CD8-positive, alpha-beta memory T cell (primary cell): ENCODE measurements at places on chromosomes 11 and 22. TPM values are rescaled to one million over a fixed set of nuclear protein-coding genes. Genes with fewer than 3 reads are reported as not detected.
A peak's percentile ranks its signal among the peaks of the same experiment; 100 is the strongest.

- peaks cover 5% of the 10 kb centered on the region for H3K4me1 ChIP-seq
- no peak overlapping the region for H3K27ac ChIP-seq
- H3K4me3 ChIP-seq = no peak overlapping the region
- H3K27me3 ChIP-seq = no peaks in the 10 kb centered on the region
Observed at GRCh38 chr11:96097844-96098421, 174.0 kb upstream of the MTMR2 start.

GRCh38 chr11:26229257-26229656, 102.7 kb upstream of the ANO3 start:
- no peaks in the 10 kb centered on the region for H3K27me3 ChIP-seq
- no peaks in the 10 kb centered on the region for H3K4me1 ChIP-seq
- DNase-seq = no peak
- no peak overlapping the region for H3K4me3 ChIP-seq
- H3K36me3 ChIP-seq = no peaks in the 10 kb centered on the region

GRCh38 chr22:20580179-20580578, 72.8 kb downstream of the MED15 start:
- H3K27ac ChIP-seq = no peak overlapping the region
- H3K36me3 ChIP-seq = peaks cover 77% of the 10 kb centered on the region
- no peaks in the 10 kb centered on the region for H3K27me3 ChIP-seq
- DNase-seq = no peak
- H3K4me3 ChIP-seq = no peak overlapping the region

GRCh38 chr11:44010789-44011251, 37.0 kb upstream of the ACCSL start:
- no peaks in the 10 kb centered on the region for H3K27me3 ChIP-seq
- no peak overlapping the region for H3K27ac ChIP-seq
- no peaks in the 10 kb centered on the region for H3K4me1 ChIP-seq

DNA sequence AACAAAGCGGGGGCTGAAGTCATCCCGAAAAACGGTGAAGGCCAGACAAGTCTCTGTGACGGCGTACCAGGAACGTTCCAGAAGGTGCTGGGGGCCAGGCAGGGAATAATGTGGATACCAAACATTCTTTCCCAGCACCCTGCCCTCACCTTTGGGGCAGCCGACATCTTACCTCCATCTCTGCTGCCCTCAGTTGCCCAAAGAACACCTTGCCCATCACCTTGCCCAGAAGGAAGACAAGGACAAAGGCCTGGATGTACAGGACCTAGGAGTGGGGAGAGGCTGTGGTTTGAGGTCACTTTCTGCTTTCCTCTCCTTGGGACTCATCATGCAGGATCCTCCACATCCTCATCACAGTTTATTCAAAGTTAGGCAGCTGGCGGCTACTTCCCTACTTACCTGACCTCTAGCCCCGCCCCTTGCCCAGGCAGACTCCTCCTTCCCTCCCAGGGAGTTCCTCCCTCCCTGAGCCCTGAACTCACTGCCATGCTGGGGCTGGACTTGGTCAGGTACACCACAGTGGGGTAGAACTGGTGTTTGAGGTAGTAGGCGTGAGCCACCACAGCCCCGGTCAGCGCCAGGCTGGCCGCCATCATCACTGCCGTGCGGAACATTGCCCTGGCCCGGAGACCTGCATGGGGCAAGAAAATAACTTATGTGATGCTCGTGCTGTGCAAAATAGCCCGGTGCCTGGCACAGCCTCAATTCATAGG, 1.2 kb downstream of the SYVN1 start:
- peaks cover 44% of the 10 kb centered on the region for H3K36me3 ChIP-seq
- peak; percentile 31 for DNase-seq
- peak overlapping the region; percentile 100 for H3K27ac ChIP-seq
- peak overlapping the region; percentile 99 for H3K4me3 ChIP-seq

- H3K36me3 ChIP-seq = no peaks in the 10 kb centered on the region
- no peak for DNase-seq
- H3K4me3 ChIP-seq = no peak overlapping the region
- H3K4me1 ChIP-seq = no peaks in the 10 kb centered on the region
- H3K27me3 ChIP-seq = no peaks in the 10 kb centered on the region
- no peak overlapping the region for H3K27ac ChIP-seq
Observed at GRCh38 chr11:58390551-58391063, 16.1 kb downstream of the OR5B3 start.

- no peak overlapping the region for H3K27ac ChIP-seq
- no peak for DNase-seq
- no peaks in the 10 kb centered on the region for H3K27me3 ChIP-seq
- no peaks in the 10 kb centered on the region for H3K36me3 ChIP-seq
Observed at GRCh38 chr11:56890584-56891305, 98.0 kb upstream of the OR5AK2 start.

DNA sequence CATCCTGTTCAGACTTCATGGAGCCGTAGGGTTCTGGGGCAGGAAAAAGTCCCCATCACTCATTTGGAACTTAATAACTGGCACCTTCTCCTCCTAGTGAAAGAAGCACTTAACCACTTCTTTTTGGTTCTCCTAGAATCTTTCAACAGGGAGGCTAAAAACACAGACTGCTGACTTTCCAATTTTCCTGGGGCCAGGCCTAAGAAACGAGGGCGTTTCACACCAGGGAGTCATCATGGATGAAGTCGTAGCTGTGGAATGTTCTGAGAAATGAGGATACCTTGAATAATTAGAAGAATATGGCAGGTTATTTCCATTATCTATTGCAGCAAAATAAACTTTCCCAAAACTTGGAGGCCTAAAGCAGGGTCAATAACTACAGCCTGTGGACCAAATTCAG, 26.0 kb upstream of the API5 start:
- H3K36me3 ChIP-seq = no peaks in the 10 kb centered on the region
- DNase-seq = no peak
- H3K4me3 ChIP-seq = no peak overlapping the region
- H3K27ac ChIP-seq = no peak overlapping the region
- H3K27me3 ChIP-seq = no peaks in the 10 kb centered on the region
- no peaks in the 10 kb centered on the region for H3K4me1 ChIP-seq

GRCh38 chr11:66849501-66850234, 6.4 kb downstream of the RCE1 start:
- H3K4me1 ChIP-seq = no peaks in the 10 kb centered on the region
- no peak overlapping the region for H3K27ac ChIP-seq
- peak; percentile 40 for DNase-seq
- H3K36me3 ChIP-seq = peaks cover 6% of the 10 kb centered on the region

GRCh38 chr11:117481036-117481435, 153.4 kb downstream of the CEP164 start:
- no peaks in the 10 kb centered on the region for H3K36me3 ChIP-seq
- H3K4me1 ChIP-seq = no peaks in the 10 kb centered on the region
- H3K27ac ChIP-seq = no peak overlapping the region
- DNase-seq = no peak
- H3K27me3 ChIP-seq = no peaks in the 10 kb centered on the region

DNA sequence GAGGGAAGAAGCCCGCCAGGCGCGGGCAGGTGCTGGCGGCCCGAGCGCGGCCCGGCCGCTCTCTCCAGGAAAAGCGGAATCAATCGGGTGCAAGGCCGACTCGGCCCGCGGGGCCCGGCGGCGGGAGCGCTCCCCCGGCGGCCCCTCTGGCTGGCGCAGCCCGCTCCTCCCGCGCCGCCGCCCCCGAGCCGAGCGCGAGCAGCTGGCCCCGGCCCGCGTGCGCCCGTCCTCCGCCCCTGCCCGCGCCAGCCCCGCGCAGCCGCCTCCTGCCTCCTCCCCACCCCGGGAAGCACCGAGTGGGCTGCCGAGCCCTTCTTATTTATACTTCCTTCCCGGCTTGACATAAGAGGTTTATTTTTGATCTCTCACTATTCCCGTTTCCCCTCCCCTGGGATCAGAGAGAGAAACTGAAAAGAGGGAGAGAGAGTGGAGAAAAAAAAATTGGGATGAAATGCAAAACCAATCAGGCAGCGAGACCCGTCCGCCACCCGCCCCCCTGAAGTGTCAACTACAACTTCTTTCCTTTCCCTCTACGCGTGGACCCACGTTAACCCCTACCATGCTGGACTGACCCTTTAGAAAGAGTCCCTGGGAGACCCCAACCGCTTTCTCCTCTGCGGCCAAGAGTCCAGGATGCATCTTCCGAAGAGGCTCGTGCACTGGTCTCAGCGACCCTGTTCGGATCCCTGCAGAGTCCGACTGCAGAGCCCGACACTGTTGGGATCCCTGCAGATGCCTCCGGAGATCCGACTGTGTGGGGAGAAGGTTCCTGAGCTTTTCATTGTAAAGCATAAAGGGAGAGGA, at the start of gene ADAMTS8:
Gene ADAMTS8 (minus strand): TSS at position 294 of the 804 bp plus-strand sequence. CDS start 323 bp downstream, outside the sequence.
- H3K36me3 ChIP-seq = no peaks in the 10 kb centered on the region
- no peak within 1 kb of the TSS for H3K4me3 ChIP-seq
- H3K4me1 ChIP-seq = no peaks in the 10 kb centered on the region
- no peak within 1 kb of the TSS for H3K27ac ChIP-seq

The TMEM191B gene
- total RNA-seq = 1.3 TPM

The CHRNA10 gene
- total RNA-seq = 1.1 TPM

DNA sequence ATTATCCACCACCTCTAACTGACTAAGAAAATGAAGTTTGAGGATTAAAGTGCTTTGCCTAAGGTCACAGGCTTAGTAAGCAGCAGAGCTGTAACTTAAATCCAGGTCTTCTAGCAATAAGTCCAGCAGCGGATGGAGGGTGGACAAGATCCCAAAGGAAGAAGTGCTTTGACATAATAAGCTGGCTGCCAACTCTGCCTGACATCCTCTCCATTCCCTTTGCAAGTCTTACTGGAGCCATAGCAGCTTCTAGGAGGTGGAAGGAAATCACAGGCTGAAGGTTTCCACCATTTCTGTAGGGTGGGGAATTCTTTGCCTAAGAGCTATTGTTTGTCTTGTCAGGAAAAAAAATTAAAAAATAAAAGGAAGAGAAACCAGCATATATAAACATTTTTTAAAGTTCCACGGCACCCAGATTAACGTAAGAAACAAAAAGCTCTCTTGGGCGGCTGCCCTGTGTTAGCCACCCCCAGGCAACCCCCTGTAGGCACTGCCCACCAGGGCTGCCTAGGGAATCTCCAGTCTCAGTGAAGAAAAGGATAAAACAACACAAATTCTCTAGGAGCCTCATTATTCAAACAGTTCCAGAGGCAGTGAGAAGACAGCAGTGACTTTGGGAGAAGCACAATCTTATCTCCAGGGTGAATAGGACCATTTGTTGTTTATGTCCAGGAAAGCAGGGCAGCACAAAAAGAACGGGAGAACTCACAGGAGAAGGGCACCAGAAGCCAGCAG, 380.8 kb upstream of the CADM1 start:
- no peaks in the 10 kb centered on the region for H3K36me3 ChIP-seq
- H3K27ac ChIP-seq = no peak overlapping the region
- no peak for DNase-seq
- no peaks in the 10 kb centered on the region for H3K27me3 ChIP-seq
- no peak overlapping the region for H3K4me3 ChIP-seq
- no peaks in the 10 kb centered on the region for H3K4me1 ChIP-seq

DNA sequence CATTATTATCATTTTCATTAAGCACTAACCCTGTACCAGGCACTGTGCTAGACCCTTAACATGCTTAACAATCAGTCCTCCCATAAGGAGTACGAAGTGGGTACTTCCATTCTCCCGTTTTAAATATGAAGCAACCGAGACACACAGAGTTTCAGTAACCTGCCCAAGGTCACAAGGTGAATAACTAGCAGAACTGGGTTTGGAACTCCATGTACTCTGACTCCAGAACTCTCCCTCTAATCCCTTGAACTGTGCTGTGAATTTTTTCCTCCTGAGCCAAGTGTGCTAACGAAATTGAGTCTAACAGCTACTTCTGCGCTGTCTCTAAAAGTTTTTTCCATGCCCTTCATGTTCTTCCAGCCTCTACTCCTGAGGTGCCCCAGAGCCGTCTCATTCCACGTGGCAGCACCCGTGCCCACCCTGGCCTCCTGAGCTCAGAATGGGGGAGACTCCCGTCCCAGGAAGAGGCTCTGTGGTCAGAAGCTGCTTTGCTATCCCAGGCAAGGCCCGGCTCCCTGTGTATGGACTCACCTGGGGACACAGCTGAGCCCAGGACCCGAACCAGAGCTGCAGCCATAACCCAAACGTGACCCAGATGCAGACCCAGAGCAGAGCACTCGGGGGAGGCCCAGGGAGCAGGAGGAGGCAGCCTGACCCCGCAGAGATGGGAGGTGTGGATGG, 8.6 kb upstream of the TRIM29 start:
- DNase-seq = no peak
- no peak overlapping the region for H3K27ac ChIP-seq
- no peaks in the 10 kb centered on the region for H3K27me3 ChIP-seq

The CDC42BPG gene
- total RNA-seq = 0.66 TPM

The NAALAD2 gene
- not detected for total RNA-seq

GRCh38 chr11:56271092-56271491, 2.9 kb upstream of the OR5T1 start:
- no peak for DNase-seq
- no peaks in the 10 kb centered on the region for H3K36me3 ChIP-seq
- H3K27me3 ChIP-seq = no peaks in the 10 kb centered on the region
- H3K27ac ChIP-seq = no peak overlapping the region
- no peak overlapping the region for H3K4me3 ChIP-seq

DNA sequence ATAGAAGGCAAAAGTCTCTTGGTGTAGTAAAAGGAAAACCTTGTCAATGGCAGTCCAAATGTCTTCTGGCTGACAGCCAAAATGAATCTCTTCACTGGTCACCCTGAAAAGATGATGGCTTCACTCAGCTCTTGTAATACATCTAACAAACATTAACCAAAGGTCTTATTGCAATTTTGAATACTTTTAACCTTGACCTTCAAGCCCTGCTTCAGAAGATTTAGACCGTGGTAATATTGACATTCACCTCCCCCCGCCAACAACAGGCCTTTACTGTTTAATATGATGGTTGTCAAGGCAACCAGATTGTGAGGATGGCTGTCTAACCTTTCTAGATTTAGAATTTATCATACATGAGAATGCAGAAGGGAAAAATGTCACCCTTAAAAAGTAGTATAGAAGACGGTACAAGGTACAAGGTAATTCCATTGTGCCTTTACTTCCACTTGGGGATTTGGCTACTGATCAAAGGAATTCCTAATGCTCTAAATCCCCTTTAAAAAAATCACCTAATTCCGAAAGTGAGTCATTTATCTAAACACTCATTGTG, 342.3 kb downstream of the LARGE1 start:
- no peaks in the 10 kb centered on the region for H3K36me3 ChIP-seq
- H3K27me3 ChIP-seq = no peaks in the 10 kb centered on the region
- no peak overlapping the region for H3K27ac ChIP-seq
- no peaks in the 10 kb centered on the region for H3K4me1 ChIP-seq

The AHNAK gene
- 193 TPM for total RNA-seq

DNA sequence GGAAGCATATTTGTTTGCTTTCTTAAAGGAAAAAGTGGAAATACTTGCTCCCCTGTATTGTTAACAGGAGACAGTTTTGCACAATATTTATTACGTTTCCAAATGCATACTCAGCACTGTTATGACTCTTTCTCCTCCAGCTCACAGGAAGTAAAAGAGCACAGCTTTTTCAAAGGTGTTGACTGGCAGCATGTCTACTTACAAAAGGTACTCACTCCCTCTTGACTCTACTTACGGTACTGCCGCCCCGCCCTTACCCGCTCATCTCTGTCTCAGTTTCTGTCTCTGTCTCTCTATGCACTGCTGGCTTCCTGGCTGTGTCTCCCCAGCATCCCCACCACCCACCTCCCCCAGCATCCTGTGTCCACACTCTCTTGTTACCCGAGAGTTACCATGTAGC, 32.2 kb upstream of the MYO18B start:
- H3K4me3 ChIP-seq = no peak overlapping the region
- H3K27me3 ChIP-seq = no peaks in the 10 kb centered on the region
- no peaks in the 10 kb centered on the region for H3K4me1 ChIP-seq
- DNase-seq = no peak
- H3K27ac ChIP-seq = no peak overlapping the region
